Right renal pelvis (tissue), 4 donors: ENCODE measurements at places on chromosomes 4 and X. TPM values are rescaled to one million over a fixed set of nuclear protein-coding genes. Genes with fewer than 3 reads are reported as not detected.

The BEX2 gene
- polyA plus RNA-seq: 69.1 TPM

The RGN gene
- 34.2 TPM for polyA plus RNA-seq

The DUSP21 gene
- not detected for polyA plus RNA-seq

- DNase-seq: no peak
These were observed 58.0 kb downstream of the RHOH start for GRCh38 chr4:40254608-40255392.
